Chondrocyte (in vitro differentiated cells): ENCODE measurements at places on chromosomes 16 and 17. TPM values are rescaled to one million over a fixed set of nuclear protein-coding genes. Genes with fewer than 3 reads are reported as not detected.

GRCh38 chr17:75535119-75535537, 9.6 kb downstream of the LLGL2 start:
- H3K27me3 ChIP-seq, result no peaks in the 10 kb centered on the region
- no peaks in the 10 kb centered on the region for H3K4me1 ChIP-seq
- DNase-seq, result no peak
- H3K36me3 ChIP-seq, result no peaks in the 10 kb centered on the region

- no peaks in the 10 kb centered on the region for H3K27me3 ChIP-seq
- H3K4me1 ChIP-seq, result peaks cover 16% of the 10 kb centered on the region
- no peak overlapping the region for H3K4me3 ChIP-seq
These were observed 3.0 kb downstream of the NTAN1 start for GRCh38 chr16:15052747-15053476.

DNA sequence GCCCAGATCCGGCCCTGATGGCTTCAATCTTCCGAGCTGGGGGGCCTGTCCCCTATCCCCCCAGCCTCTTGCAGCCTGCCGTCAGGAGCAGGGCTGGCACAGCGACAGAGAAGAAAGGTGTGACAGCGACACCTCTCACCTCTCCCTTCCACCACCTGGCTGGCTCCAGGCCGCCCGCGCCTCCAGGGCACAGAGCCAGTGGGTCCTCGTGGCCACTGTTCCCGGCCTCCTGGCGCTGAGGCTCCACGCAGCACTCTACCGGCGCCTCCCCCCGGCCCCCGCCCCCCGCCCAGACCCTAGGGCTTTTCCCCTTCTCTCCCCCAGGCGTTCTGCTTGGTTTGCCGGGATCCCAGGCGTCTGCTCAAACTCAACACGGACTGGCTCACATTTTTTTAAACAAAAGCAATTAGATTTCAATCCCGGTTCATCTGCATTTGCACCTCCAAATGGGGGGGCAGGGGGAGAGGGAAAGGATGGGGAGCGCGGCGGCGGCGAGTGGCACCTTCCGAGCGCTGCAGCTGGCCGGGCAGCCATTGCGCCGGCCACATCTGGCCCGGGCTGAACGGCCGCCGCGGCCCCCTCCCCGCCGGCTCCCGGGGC, 12.8 kb upstream of the CBX8 start:
- H3K27ac ChIP-seq, result no peak overlapping the region
- no peaks in the 10 kb centered on the region for H3K36me3 ChIP-seq
- peaks cover 55% of the 10 kb centered on the region for H3K27me3 ChIP-seq
- H3K4me3 ChIP-seq, result peak overlapping the region; percentile 57
- no peak for DNase-seq

GRCh38 chr16:56874800-56875199, 9.8 kb downstream of the SLC12A3 start:
- H3K27ac ChIP-seq, result no peak overlapping the region
- H3K36me3 ChIP-seq, result no peaks in the 10 kb centered on the region
- H3K27me3 ChIP-seq, result no peaks in the 10 kb centered on the region

DNA sequence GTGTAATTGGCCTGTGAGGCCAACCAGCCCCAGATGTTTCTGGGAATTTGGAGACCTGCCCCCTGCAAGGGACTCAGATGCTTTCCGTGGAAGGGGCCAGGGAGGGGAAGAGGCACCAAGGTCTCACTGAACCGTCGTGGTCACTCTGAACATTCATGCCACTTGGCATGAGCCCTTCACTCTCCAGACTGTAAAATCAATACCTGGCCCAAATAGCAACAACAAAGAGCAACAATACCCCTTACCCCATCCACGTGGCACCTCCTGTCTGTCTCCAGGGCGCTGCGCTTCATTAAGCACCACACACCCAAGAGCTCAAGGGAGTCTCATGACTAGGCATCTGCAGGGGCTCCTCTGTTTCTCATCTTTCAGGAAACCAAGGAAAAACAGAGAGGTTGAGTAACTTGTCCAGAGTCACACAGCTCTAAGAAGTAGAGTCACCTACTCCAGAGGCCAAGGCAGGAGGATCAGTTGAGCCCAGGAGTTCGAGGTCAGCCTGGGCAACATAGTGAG, 52.8 kb downstream of the SOCS1 start:
- no peak overlapping the region for H3K4me3 ChIP-seq
- peaks cover 26% of the 10 kb centered on the region for H3K27me3 ChIP-seq
- DNase-seq, result no peak
- no peaks in the 10 kb centered on the region for H3K36me3 ChIP-seq
- no peak overlapping the region for H3K27ac ChIP-seq
- H3K4me1 ChIP-seq, result peaks cover 17% of the 10 kb centered on the region

Gene ATP1B2
- 0.77 to 2.2 TPM (median 0.90 TPM) in 3 replicates for total RNA-seq

Gene PLLP
- total RNA-seq, result 0.02 TPM in 1 of 3 replicates, not detected in the others
